Fibroblast of skin of left biceps (primary cell): ENCODE measurements at places on chromosomes 7 and 10.

GRCh38 chr10:58651742-58652141, 139.1 kb downstream of the BICC1 start:
- DNase-seq = no peak

GRCh38 chr10:102691285-102692066, 22.7 kb downstream of the ARL3 start:
- no peak for DNase-seq

DNA sequence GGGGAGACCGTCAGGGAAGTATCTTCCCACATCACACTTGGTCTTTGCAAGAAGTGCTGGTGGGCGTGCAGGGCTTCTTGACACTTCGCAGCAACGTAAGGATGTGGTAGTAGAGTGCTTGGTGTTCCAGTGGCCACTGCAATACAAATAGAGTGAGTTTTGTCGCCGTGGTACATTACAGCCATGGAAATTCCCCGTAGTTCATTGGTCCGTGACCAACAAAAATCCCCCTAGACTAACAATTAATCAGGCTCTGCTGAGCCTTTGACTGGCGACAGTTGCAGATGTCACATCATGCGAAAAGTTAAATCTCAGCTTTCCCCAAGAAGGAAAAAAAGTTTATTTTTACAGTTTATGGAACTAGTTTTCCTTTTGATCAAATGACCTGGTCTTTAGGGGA, 134.7 kb downstream of the MGMT start:
- DNase-seq = no peak

GRCh38 chr7:31695859-31696614, 9.0 kb downstream of the PPP1R17 start:
- no peak for DNase-seq

- DNase-seq = no peak
Observed at GRCh38 chr10:25565570-25565969, 368.5 kb upstream of the MYO3A start.

- no peak for DNase-seq
Observed at GRCh38 chr10:16478801-16479200, 42.0 kb downstream of the PTER start.

DNA sequence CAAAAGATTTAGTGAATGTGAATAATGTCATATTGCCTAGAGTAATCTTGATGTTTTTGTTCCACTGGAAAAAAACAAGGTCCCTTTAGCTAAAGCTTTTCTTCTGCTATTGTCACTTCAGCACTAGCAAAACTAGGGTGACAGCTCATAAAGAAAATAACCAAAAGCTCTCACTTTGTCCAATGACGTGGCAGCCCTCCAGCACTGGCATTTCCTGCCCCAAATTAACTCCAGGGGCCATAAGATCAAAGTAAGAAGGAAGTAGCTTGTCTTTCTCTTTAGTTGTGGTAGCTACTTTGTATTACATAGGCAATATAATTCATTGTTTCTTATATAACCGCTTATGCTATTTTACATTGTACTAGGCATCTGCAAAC, 47.3 kb downstream of the LRRN3 start:
- no peak for DNase-seq

- no peak for DNase-seq
Observed at GRCh38 chr10:128373071-128373749, 247.0 kb upstream of the MKI67 start.

GRCh38 chr10:71990706-71991269, 26.6 kb downstream of the CHST3 start:
- no peak for DNase-seq

GRCh38 chr7:68438016-68438415, 1160.3 kb upstream of the AUTS2 start:
- no peak for DNase-seq

DNA sequence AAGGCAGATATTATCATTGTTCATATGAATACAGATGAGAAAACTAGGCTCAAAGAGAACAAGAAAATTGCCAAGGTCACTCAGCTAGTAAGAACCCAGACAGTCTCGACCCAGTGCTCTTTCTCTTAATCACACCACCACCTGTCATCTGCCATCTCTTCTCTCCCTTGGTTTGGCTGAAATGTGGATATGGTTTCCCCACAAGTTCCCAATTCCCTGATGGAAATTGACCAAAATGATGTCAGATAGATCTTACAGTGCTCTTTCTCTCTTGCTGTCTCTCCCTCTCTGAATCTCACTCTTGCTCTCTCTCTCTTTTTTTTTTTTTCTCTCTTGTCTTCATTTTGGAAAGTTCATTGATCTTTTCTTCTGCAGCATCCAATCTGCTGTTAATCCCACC, 9.1 kb downstream of the C10orf90 start:
- DNase-seq = no peak

- no peak for DNase-seq
Observed at GRCh38 chr10:69130251-69130650, 6.3 kb downstream of the VPS26A start.

GRCh38 chr10:7243873-7244272, 167.0 kb downstream of the SFMBT2 start:
- DNase-seq = no peak

GRCh38 chr7:133822868-133823552, 304.1 kb upstream of the LRGUK start:
- DNase-seq = no peak

GRCh38 chr10:122303271-122304053, 32.4 kb downstream of the BTBD16 start:
- DNase-seq = no peak

GRCh38 chr7:94391726-94392392, 2.8 kb upstream of the COL1A2 start:
- peak; percentile 76 for DNase-seq

- DNase-seq = no peak
Observed at GRCh38 chr7:36219429-36219828, 66.4 kb downstream of the EEPD1 start.

DNA sequence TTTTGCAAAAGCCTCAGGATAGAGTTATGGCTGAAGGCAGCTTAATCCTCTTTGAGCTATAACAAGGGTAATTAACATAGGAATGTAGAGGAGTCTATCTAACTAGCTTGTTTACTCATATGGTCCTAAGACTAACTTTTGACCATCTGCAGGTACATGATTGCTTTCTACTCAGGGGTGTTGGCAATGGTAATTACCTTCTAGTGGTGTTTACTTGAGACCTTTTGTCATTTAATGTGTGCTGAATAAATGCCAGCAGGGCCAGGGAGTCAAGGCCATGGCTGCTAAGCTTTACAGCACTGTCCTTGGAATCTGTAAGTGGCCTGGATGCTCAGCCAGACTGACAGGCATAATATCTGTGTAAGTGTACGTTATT, 1325.0 kb downstream of the XPNPEP1 start:
- DNase-seq = no peak

DNA sequence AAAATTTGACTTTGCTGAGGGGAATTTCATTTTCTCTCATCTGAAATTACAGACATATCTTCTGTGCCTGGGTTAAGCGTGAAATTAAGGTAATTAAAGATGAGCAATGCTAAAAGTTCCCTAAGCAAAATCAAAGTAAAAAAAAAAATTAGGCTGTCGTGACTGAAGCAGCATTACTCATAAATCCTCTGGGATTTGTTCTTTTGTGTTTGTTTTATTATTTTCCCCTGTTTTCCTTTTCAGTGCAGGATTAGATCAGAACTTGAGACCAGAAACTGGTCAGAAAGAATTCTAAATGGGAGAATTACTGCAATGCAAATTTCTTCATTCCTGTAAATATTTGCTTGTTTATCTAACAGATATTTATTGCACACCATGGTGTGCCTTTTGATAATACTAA, 141.4 kb upstream of the BET1 start:
- no peak for DNase-seq

GRCh38 chr7:99002827-99003212, 124.5 kb downstream of the TRRAP start:
- no peak for DNase-seq

DNA sequence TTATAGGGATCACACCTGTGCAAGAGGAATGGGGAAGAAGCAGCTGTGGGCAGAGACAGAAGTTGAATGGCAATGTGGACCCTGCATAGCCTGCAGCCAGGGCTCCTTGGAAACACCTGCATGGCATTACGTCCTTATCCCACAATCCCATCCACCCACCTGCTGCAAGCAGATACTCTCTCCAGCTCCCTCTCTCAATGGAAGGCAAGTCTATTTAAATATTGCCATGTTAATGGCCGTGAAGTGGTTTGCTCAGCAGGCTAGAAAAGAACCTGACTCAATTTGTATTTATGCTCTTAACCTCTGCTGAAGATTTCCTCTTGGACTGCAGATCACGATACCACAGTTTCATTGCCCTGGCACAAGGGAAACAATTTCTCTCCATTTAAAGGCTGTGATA, 417.0 kb downstream of the TYW1 start:
- DNase-seq = no peak

DNA sequence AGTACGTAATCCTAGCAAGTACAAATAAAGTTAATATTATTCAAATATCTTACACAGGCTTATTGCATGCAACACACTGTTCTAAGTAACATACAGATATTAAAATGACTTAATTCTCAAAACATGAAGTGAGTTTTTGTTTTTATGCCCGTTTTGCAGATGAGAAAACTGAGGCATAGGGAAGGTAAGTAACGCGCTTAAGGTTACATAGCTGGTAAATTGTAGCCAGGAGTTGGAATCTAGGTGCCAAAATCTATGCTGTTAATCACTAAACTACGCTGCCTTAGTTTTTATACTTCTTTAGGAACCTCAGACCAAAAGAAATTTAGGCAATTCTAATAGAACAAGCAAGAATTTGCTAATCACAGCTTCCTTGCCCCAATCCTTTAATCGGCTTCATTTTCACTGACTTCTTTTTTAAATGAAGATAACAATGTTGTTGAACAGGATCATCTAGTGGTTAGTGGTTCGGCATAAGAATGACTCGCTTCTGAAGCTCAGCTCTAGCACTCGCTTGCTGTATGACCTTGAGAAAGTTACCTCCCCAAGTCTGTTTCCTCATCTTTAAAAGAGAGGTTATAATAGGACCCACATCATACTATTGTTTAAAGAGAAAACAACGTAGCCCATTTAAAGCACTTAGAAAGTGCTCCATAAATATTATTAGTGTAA, 1.0 kb upstream of the LRRTM3 start:
- DNase-seq = no peak

DNA sequence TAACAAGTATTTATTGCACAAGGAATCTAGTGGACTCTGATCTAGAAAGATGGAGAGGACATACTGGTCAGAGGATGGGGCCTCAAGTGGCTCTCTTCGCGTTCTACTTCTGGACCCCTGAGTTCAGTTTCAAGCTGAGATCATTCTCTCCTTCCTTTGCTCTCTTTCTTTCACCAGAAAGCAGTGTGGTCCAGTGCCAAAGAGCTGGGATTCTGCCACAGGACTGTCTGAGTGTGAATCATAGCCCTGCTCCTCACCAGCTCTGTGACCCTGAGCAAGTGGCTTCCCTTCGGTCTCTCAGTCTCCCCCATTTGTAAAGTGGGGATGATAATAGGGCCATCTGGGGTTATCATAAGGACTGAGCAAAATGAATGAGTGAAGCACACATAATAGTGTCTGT, 715.2 kb downstream of the SUGCT start:
- no peak for DNase-seq

DNA sequence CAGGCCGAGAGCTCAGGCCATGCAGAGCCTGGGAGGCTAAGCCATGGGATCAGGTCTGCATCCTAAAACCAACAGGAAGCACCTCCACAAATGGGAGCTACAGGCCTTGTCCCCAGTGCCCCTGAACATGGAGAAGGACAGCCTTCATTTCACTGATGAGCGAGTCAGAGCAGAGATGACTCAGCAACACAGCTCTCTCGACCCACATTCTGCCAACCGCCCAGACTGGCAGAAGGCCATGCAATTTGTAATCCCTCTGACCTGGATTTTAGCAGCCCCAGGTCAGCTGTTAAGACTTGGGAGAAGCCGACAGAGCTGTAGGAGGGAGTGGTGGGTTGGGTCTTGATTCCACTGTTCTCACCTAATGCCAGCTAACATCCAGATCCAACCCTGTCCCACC, 25.5 kb downstream of the VOPP1 start:
- no peak for DNase-seq

- no peak for DNase-seq
Observed at GRCh38 chr10:70312972-70313371, 29.2 kb upstream of the NPFFR1 start.

- DNase-seq = no peak
Observed at GRCh38 chr10:45058580-45058979, 57.9 kb downstream of the ZNF22 start.

DNA sequence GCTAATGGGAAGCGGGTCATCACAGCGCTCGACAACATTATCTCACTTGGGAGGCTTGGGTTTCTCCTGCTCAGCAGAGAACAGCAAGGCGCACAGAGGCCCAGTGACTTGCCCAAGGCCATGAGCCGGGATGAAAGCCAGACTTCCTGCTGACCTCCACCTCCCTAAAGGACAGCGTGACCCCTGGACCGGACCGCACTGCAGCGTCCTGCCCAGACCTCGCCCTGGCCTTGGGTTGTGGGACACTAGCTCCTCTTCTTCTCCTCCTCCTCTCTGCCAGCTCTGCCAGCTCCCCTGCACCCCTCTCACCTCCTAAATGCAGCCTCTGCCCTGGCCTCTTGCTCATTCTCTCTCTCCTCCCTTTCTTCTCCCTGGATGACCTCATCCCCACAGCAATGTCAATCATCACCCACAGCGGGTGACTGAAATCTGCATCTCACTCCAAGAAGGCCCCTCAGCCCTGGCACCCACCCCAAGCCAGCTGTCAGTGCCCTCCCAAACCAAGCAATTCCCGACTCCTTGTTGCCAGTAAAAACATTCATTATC, 19.4 kb downstream of the SPOCK2 start:
- DNase-seq = no peak

DNA sequence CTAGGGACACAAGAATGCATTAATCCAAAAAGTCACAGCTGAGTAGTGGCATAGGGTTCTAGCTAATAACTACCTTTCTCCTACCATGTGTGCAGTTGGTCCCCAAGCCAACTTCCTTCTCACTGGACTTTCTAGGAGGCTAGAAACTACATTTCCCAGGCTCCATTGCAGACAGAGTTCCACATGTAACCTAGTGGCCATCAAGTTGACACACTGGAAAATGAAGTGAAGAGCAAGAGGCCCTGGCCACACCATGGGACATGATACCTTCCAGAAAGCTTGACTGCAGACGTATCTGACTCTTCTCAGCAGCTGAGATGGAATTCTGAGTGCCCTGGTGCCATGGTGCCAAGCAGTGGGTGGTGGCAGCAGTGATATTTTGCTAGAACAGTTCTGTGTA, 49.8 kb upstream of the TMEM273 start:
- DNase-seq = no peak

- DNase-seq = no peak
Observed at GRCh38 chr10:52071814-52072213, 242.3 kb upstream of the DKK1 start.

- no peak for DNase-seq
Observed at GRCh38 chr10:122056431-122057094, 67.6 kb downstream of the TACC2 start.

- DNase-seq = no peak
Observed at GRCh38 chr10:116878123-116878522, 28.8 kb downstream of the ENO4 start.
